ENCODE measurements at places on chromosomes 2 and 18.
A peak's percentile ranks its signal among the peaks of the same experiment; 100 is the strongest.

DNA sequence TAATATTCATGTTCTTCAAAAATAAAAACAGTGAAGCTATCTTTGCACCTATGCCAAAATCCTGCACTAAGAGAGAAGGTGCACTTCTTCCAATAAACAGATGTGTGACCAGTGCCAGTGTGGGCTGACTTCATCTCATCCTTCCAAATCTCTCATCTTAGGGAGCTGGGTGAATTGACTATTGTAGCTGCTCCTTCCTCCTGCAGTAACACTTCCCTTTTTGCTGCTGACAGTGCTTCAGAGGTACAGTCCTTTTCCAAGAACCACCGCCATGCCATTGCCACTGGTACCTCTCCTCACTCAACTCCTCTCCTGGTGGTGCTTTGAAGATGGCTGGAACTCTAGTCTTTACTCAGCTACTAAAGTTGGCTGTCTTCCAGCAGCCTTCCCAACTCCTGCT, 42.1 kb upstream of the ARHGAP25 start:
- DNase-seq = no peak

DNA sequence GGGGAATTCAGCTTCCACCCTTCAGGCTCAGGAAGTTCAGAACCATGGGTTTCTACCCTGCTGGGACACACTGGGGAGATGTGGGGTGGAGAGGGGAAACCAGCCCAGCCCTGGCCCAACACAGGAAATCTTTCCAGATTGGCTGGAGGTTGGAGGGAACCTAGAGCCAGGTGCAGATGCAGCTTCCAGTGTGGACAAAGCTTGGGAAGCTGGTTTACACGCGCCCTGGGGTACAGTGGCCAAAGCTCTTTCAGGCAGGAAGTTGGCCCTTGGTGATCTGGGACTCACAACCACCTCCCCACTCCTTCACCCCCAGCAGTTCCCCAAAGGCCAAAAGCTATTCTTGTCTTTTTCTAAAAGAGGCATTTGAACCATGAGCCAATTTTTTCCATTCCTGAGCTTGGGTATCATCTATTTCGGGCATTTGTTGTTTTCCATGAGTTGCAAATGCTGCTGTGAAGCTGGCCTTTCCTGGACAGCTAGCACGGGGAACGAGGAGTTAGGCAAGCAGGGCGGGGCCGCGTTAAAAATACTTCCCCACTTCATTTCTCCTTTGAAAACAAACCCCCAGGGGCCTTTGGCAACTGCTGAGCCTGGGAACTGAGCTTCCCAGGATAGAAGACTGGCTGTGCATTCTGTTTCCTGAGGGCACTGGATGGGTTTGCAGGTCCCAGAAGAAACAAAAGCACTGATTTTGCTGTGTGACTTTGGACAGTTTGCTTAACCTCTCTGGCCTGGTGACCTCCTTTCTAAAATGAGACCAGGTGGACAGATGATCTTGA, 3.1 kb upstream of the ARID5A start:
- no peak for DNase-seq

- no peak for DNase-seq
Observed at GRCh38 chr2:128439791-128440665, 121.4 kb upstream of the HS6ST1 start.

GRCh38 chr18:51137026-51137729, 60.3 kb downstream of the MEX3C start:
- no peak for DNase-seq

DNA sequence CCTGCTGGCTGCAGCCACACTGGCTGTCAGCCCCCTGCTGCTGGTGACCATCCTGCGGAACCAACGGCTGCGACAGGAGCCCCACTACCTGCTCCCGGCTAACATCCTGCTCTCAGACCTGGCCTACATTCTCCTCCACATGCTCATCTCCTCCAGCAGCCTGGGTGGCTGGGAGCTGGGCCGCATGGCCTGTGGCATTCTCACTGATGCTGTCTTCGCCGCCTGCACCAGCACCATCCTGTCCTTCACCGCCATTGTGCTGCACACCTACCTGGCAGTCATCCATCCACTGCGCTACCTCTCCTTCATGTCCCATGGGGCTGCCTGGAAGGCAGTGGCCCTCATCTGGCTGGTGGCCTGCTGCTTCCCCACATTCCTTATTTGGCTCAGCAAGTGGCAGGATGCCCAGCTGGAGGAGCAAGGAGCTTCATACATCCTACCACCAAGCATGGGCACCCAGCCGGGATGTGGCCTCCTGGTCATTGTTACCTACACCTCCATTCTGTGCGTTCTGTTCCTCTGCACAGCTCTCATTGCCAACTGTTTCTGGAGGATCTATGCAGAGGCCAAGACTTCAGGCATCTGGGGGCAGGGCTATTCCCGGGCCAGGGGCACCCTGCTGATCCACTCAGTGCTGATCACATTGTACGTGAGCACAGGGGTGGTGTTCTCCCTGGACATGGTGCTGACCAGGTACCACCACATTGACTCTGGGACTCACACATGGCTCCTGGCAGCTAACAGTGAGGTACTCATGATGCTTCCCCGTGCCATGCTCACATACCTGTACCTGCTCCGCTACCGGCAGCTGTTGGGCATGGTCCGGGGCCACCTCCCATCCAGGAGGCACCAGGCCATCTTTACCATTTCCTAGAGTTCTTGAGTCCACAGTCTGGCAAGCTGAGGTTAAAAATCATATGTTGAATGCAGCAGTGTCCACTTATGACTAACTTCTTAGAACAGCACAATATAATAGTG, 741 bp downstream of the GPR148 start:
- no peak for DNase-seq

DNA sequence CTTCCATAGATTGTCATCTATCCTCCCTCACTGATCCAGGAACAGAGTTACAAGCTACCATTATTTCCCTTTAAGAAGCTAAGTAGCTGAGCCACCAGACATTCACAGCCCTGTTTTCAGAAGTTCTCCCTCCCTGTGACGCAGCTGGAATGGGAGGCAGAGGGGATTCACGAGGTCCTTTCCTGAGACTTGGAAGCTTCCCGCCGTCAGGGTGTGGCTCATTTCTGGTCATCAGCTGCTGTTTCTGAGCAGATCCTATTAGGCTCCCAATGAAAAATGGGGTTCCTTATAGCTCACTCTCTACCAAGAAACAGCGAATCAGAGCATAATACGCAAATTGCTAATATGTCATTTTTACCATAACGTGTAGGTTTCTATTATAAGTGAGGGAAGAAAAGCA, 559.3 kb upstream of the ID2 start:
- DNase-seq = no peak

- peak; percentile 32 for DNase-seq
Observed at GRCh38 chr2:171160119-171160955, at the start of gene TLK1. Gene TLK1, minus strand, starts transcription at chr2:171160893. Its CDS starts 465 bp downstream, at chr2:171160428.

- no peak for DNase-seq
Observed at GRCh38 chr2:130836501-130837174, at the start of gene ARHGEF4. Gene ARHGEF4, plus strand, starts transcription at chr2:130836914. Its CDS starts 40 bp downstream, at chr2:130836954.

- no peak for DNase-seq
Observed at GRCh38 chr2:208192611-208193236, 2.9 kb upstream of the C2orf80 start.

DNA sequence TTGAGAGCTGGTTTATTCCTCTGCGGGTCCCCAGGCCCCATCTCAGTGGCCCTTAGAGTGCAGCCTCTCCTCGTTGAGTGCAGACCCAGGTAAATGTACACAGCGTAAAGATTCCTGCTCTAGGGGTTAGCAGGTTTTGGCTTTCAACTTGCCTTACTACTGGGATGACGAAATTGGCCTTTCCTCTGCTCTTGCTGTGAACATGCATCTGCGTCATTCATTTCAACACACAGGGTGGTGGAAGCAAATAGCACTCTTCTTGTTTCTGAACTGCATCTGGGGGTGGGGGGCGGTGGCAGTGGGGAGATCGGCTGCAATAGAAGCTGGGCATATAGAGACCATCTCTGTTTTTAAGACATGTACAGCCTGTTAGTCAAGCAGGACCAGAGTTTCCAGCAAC, 16.5 kb upstream of the SLC16A14 start:
- DNase-seq = no peak

DNA sequence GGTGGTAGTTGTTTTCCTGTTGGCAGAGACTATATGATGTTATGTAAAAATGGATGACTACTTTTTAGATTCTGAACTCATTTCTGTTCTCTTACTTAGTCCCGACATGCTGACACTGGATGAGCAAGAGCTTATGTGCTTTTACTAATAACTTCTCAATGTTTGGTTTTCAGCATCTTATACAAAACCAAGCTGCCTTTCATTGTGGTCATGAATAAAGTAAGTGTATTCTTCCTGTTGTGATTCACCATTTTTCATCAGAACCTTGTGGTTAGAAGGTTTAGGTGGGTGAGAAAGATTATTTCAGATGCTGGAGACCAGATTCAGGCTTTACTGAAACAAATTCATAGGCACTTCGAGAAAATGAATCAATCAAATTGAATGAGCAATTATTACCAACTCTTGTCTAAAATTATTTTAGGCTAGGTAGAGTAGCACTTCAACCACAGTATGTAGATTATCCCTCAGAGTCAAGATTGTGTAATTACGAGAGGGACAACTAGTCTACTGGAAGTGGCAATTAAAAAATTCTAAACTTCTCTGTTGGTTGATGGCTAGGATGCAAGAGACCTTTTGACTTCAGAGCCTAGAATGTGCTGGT, 9.3 kb downstream of the GPN1 start:
- DNase-seq = no peak

- no peak for DNase-seq
Observed at GRCh38 chr2:74558284-74559230, 4.0 kb downstream of the DOK1 start.

- DNase-seq = no peak
Observed at GRCh38 chr2:168120730-168121129, 126.7 kb downstream of the STK39 start.

- no peak for DNase-seq
Observed at GRCh38 chr2:68766376-68766845, 31.8 kb downstream of the ARHGAP25 start.

GRCh38 chr18:62445386-62445917, 77.4 kb upstream of the ZCCHC2 start:
- no peak for DNase-seq

DNA sequence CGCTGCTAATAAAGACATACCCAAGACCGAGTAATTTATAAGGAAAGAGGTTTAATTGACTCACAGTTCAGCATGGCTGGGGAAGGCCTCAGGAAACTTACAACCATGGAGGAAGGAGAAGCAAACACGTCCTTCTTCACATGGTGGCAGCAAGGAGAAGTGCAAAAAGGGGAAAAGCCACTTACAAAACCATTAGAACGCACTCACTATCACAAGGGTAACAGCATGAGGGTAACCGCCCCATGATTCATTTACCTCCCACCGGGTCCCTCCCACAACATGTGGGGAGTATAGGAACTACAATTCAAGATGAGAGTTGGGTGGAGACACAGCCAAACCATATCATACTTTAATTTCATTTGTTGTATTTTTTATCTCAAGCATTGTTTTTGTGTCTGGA, 67.5 kb downstream of the ATP9B start:
- no peak for DNase-seq

- no peak for DNase-seq
Observed at GRCh38 chr2:204487447-204488229, 57.6 kb upstream of the PARD3B start.

DNA sequence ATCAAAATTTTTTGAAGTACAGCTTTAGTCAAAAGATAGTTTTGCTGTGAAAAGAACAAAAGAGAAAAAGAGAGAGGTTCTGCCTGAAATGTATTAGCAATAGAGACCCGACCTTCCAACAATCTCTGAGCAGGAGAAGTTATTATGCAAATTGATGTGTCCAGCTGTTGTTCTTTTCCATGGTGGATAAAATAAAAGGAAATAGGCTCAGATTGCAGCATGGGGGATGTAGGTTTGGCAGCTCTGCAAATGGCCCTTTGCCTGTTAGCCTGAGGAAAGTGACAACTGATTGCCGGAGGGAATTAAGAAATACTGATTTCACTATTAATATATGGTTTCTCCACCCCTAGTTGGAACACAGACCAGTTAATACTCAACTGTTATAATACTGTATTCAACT, 1283.2 kb upstream of the NXPH2 start:
- DNase-seq = no peak

DNA sequence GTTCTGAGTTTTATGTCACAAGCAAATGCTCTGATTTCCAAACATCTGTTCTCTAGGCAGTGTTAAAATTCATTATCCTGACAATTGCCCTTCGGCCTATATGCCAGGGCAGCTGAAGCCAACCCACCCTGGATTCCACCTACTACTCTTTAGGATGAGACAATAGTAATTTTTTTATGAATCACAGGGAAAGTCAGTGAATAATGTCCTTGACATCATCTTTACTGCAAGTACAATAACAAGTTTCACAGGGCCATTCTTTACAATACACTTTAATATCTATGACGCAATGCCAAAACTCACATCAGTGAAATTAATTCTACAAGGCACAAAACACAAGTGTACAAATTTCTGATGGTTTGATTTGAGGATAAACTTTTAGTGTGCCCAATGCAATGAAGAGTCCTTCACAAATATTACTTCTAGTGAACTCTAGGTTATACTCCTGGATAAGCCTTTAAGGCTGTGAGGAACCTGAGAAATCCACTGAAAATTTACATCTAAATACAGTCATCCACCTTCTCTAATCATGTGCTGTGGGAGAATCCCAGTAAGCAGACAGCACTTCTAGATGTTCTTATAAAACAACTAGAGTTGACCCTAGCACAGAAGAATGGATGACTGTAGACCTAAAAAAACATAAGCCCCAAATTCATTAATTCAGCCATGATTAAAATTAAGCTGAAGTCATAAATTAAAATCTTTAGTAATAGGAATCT, 77.3 kb upstream of the CTLA4 start:
- no peak for DNase-seq

- DNase-seq = no peak
Observed at GRCh38 chr2:135485441-135485840, 45.6 kb downstream of the ZRANB3 start.

DNA sequence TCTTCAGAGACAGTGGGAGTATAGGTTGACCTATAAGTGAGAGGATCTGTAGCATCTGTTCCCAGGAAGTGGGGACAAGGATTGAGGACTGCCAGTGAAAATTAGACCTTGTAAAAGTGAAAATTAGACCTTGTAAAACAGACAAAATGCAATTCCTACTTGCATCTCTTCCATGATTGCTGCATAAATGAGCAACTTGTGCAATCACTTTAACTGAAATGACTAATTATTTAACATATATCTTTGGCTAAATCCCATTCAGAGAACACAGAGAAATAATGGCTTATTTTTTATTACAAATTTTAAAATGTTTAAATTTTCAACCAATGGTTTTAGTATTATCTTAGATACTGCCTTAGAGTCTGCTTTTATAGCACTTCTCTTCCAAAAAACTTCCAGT, 67.2 kb upstream of the NABP1 start:
- DNase-seq = no peak

- DNase-seq = no peak
Observed at GRCh38 chr18:78984941-78985784, 5.5 kb downstream of the SALL3 start.

- DNase-seq = no peak
Observed at GRCh38 chr18:12034241-12035100, 53.2 kb downstream of the IMPA2 start.

- no peak for DNase-seq
Observed at GRCh38 chr18:48578289-48578688, 39.5 kb downstream of the CTIF start.
